ENCODE measurements at places on chromosomes 4 and X.

GRCh38 chr4:27007507-27007906, 146.9 kb downstream of the STIM2 start:
- no peak for DNase-seq

DNA sequence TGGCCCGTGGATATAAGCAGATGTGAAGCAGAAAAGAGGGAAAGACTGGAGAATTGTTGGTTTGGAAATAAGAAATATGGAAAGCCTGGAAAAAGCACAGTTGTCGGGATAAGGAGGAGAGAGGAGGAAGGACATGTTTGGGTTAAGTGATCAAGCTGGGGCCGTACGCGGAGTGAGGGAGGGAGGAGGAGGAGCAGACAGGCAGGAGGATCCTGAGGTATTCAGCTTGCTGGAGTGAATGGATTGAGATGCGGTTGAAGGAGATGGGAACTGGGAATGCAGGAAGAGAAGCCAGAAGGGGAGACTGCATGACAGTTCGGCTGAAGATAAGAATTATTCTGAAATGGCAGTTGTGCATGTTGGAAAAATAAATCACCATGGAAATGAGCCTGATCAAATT, 21.2 kb downstream of the ZFP42 start:
- no peak for DNase-seq

- no peak for DNase-seq
These were observed 85.0 kb upstream of the MYOZ2 start for GRCh38 chr4:119050527-119051090.

DNA sequence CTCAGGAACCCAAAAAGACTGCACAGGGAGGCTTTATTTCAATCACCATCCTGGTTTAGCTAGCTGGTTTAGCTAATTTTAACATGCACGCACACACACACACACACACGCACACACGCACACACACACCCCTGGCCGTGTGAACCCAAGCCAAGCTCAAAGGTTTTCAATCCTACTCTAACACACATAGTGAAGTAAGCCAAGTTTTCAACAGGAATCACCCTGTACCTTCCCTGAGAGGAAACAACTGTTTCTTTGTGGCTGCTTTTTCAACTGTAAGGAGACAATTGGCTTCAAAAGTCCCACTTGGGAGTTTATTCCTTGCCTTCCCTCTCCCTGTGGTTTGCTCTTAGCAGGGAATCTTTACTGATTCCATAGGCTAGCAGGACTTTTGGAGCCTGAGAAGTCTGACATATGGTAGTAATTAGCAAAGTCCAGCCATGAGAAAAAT, 98.9 kb upstream of the BMP3 start:
- no peak for DNase-seq

- no peak for DNase-seq
These were observed 585.7 kb upstream of the PABPC4L start for GRCh38 chr4:134787315-134787714.

DNA sequence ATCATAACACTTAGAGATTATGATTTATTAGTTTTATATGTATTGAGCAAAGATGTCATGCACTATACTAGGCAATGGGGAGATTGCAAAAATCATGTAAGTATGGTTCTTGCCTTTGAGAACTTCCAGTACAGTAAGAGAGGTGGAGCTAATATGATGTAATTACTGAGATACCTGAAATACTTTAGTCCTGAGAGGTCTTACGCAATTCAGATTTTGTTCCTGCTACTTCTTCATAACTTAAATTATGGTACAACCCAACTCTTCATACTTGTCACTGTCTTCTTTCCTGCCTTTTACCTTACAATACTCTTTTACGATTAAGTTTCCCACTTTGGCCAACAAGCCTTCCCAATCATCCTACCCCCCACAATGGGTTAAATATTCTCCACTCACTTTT, 564.2 kb upstream of the PITX2 start:
- no peak for DNase-seq

- no peak for DNase-seq
These were observed 471.1 kb upstream of the NWD2 start for GRCh38 chr4:36773467-36773866.

DNA sequence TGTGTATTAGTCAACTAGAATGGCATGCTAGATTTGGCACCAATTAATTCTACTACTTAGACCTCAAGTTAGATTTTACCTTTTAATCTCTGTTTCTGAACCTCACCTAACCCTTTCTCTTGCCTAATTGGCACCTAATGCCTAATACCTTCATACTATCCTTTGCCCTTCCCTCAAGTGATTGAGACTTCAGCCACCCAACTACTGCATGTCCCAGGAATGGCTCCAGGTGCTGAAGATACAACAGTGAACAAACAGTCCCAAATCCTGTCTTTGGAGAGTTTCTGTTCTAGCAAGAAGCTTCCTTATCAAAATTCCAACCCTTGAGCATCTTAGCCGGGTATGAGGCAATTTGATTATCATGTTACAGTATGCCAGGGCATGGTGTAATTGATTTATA, 139.9 kb downstream of the CPE start:
- no peak for DNase-seq

GRCh38 chr4:80875642-80876041, 154.9 kb upstream of the BMP3 start:
- DNase-seq = no peak

GRCh38 chr4:102799816-102800215, 27.5 kb downstream of the UBE2D3 start:
- no peak for DNase-seq
